ENCODE measurements at places on chromosomes 7 and 10.
A peak's percentile ranks its signal among the peaks of the same experiment; 100 is the strongest.

DNA sequence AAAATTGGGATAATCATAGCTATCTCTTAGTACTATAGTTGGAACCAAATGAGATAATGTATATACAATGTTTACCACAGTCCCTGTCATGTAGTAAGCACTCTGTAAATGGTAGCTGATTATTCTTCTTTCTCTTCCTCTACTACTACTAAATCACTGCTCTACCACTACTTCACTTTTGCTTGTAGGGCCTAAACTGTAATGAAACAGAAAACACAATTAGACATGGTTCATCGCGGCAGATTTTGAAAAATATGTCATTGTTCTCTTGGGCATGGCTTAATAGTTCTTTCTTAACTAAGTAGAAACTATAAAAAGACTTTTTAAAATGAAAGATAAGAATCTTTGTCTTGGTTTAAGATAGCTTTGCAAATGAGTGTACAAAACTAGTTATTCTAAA, 34.9 kb downstream of the R3HCC1L start:
- DNase-seq, result no peak

GRCh38 chr10:123044391-123044790, 35.6 kb downstream of the ACADSB start:
- no peak for DNase-seq

GRCh38 chr10:110067960-110068770, 60.4 kb downstream of the ADD3 start:
- DNase-seq, result no peak

GRCh38 chr7:102152672-102153598, 133.7 kb upstream of the SH2B2 start:
- peak; percentile 32 for DNase-seq

DNA sequence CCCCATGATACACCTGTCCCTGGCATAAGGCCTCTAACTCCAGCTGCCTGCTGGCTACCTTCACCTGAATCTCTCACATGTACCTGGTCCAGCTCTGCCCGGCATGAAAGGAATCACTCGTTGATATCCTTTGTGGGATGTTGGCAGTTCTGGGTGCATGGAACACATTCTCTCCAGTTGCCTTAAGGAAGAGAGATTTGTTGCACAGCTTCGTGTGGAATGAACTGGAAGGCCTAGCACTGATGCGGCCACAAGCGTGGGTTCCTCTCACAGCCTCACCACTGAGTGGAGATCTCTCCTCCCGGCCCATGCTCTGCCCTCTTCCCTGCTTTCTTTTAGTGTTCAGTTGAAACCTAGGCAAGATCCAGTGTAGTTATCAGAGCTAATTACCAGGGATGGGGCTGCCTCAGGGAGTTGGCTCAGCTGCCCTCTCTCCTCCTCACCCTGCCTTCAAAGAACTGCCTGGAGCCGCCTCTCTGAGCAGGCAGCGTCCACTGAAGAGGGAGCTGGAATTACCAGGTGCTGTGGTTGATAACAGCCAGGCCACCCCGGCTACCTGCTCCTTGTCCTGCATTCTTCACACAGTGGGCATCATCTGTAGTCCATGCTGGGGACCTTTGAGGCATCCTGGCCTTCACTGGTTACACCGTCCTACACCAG, 194.3 kb downstream of the CCDC3 start:
- no peak for DNase-seq
